CD4-positive, alpha-beta T cell treated with Interleukin-21 for 1 hour (primary cell): ENCODE measurements at places on chromosomes 11 and 22.

- DNase-seq: no peak
Observed at GRCh38 chr11:38153985-38154384, 1555.9 kb upstream of the RAG2 start.

GRCh38 chr22:42069801-42070516, 653 bp downstream of the NAGA start:
- DNase-seq: peak; percentile 20

GRCh38 chr11:46682773-46683752, 17.4 kb downstream of the ARHGAP1 start:
- DNase-seq: no peak

DNA sequence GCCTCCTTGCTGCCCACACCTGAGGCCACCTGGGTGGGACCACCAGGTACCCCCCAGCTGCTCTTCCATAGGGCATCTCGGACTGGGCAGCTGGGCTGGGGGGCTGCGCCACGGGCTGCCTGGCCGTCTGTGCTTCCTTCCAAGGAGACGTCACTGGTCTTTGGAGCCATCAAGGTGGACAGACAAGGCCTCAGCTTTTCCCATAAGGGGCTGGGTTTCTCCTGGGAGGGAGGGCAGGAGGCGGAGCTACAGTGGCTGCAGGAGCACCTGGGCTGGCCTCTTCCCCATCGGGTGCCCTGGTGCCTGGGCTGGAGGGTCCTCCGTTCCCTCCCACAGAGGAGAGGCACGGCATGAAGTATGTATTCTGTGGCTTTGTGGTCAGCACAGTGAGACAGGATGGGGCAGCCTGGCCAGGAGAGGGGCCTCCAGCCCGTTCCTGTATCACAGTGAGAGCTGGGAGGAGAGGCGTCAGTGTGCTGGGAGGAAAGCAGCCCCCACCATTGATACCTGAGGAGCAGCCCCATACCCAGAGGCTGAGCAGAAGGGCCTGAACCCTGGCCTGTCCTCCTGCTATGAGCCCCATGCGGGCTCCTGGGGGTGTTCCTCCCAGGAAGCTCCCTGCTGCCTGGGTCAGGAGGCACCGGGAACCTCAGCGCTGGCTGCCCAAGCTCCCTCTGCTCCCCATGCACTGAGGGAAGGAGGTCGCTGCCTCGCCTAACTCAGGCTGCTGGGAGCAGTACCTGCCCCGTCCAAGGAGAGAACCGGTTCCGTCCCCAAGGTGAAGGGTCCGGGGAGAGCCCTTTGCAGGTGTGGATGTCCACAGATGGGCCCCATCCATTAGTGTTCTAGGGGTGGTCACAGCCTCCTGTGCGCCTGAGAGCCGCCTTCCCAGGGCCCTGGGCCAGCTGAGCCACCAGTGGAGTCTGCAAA, 1075.0 kb downstream of the BRD1 start:
- no peak for DNase-seq

GRCh38 chr11:57273448-57274058, 36.5 kb upstream of the APLNR start:
- no peak for DNase-seq

DNA sequence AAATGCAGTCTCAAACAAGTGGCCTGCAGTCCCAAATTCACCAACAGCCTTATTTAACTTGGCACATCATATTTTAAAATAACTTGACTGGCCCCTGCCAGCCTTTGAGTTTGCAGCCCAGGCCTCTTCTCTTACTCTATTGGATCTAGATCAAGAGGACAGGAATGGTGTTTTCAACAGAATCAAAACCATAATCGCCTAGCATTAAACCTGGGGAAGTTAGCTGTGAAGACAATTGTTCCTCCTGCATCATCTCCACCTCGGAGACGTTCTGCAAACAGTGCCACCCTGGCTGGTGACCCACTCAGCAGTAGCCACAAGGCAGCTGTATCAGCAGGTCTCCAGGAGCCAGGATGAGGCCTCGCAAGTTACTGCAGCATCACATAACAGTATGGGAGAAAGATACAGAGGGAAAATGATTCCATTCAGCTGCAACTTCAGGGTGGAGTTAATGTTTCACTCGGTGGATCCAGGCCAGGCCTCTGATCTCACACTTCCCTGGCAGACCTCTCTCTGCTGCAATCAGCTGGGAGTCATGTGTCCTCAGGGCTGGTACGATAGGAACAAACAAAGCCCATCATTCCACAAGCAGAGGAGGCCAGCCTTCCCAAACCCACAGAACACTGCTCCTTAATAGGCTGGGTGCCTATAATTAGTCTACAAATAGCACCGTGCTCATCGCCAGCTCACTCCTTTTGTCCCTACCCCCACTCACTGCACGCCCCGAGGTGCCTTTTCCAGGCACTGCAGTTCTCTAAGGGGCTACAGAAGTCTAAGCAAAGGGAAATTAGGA, 18.6 kb upstream of the SCN2B start:
- DNase-seq: no peak

DNA sequence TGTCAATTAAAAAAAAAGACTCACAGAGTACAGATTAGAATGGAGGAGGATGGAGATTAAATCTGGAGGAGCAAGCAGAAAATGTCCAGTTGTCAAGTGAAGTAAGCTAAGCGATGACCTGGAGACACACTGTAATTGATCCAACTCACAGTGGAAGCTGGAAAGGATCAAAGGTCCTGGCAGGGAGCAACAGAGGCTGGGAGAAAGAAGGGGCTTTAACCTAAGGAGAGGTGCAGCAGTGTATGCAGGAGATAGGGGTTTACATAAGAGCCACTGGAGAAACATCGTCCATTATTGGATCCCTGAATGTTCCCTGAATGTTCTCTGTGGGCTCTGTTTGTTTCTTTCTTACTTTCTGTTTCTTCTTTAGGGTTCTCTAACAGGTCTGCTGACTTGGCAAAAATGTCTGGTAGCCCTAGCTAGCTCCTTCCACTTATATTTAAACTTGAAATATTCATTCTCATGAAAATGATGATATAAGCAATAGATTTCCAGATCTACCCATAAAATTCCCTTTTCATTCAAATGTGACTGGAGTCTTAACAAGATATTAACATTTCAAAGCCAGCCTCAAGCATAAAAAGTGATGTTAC, 30.1 kb upstream of the CAT start:
- no peak for DNase-seq

- DNase-seq: no peak
Observed at GRCh38 chr11:65370659-65371049, 11.8 kb downstream of the SLC25A45 start.

GRCh38 chr11:125952973-125953372, 7.1 kb downstream of the VSIG10L2 start:
- no peak for DNase-seq

- DNase-seq: no peak
Observed at GRCh38 chr11:73804712-73805111, 17.0 kb downstream of the MRPL48 start.

DNA sequence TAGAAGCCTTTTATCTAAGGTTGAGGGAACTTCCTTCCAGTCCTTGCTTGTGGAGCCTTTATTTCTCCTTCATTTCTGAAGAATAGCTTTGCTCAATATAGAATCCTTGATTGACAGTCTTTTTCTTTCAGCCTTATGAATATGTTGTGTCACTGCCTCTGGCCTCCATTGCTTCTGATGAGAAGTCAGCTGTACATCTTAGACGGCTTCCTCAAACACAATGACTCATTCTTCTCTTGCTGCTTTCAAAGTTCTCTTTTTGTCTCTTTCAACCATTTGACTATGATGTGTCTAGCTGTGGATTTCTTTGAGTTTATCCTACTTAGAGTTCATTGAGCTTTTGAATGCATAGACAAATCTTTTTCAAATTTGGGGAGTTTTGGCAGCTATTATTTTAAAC, 893.2 kb downstream of the BRD1 start:
- DNase-seq: no peak

GRCh38 chr11:116563028-116563711, 209.6 kb downstream of the BUD13 start:
- DNase-seq: no peak

DNA sequence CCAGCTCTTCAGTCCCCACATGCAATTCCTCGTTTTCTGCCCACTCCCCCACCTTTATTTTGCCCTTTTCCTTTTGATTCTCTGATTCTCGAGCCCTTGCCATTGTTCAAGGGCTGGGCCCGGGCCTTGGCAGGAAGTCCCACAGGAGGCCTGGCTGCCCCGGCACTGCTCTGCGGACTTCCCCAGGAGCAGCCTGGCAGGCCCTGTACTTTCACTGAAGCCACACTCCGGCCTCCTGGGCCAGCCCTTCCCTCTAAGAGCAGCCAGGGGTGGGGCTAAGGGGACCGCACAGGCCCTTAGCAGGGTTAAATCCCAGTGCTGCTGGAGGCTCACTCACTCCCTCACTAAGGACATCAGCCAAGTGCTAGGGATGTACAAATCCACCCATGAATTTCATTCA, 4.1 kb downstream of the LRRC32 start:
- DNase-seq: no peak

DNA sequence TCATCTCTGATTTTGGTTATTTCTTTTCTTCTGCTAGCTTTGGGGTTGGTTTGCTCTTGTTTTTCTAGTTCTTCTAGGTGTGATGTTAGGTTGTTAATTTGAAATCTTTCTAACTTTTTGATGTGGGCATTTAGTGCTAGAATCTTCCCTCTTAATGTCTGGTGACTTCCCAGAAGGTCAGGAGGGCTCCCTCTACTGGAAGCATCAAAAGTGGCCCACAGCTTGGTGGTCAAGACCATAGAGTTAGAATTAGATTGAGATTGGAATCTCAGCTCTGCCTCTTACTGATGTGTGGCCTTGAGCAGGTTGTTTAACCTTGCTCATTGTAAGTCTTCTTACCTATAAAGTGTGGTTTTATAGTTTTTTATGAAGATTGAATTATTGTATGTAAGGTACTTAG, 99.3 kb downstream of the FDX1 start:
- DNase-seq: peak; percentile 13

DNA sequence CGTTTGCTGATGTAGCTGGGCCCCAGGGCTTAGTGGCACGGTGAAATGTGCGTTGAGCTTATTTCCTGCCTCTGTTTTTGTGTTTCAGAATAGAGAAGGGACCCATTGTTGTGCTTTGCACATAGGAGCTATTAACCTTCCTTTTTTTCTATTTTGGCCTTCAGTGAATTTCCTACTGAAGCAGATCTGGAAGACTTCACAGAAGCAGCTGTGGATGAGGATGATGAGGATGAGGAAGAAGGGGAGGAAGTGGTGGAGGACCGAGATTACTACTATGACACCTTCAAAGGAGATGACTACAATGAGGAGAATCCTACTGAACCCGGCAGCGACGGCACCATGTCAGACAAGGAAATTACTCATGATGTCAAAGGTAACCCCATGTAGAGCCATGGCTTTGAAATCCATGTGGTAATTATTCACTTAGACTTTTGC, 37.4 kb upstream of the ST14 start:
- DNase-seq: no peak

DNA sequence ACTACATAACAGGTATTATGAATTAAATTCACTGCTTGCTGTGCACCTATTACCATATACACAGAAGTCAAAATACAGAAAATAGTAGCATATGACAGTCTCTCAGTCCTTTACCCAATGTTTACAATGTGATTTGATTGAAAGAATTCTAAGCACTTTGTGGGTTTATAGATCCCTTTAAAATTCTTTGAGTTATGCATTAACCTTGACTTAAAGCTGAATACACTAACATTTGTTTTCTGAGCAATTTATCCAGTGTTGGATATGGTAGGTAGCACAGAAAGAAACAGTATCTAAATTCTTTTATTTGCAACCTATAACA, 230.8 kb upstream of the DDI1 start:
- no peak for DNase-seq

GRCh38 chr22:43520632-43521039, 108.8 kb downstream of the MPPED1 start:
- no peak for DNase-seq

GRCh38 chr11:26749927-26750326, 28.1 kb upstream of the SLC5A12 start:
- no peak for DNase-seq

- DNase-seq: no peak
Observed at GRCh38 chr11:57175478-57175877, 6.3 kb upstream of the LRRC55 start.

DNA sequence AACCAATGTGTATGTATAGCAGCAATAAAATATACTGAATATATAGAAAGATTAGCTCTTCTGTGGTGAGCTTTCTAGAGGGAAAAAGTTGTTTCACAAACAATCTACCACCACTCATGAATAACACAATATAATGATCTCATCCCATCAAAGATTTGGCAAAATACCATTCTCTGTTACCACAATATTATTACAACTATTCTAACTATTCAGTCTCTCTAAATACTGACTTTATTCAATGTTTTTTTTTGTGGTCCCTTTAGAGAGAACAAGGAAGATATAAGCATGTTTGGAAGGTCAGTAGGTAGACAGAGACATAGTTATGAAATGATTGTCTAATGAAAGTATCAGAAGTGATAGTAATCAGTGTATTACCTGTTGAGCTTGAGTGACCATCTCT, 7.8 kb downstream of the CCDC90B start:
- DNase-seq: no peak

GRCh38 chr11:30543066-30543465, 43.1 kb downstream of the MPPED2 start:
- DNase-seq: no peak

DNA sequence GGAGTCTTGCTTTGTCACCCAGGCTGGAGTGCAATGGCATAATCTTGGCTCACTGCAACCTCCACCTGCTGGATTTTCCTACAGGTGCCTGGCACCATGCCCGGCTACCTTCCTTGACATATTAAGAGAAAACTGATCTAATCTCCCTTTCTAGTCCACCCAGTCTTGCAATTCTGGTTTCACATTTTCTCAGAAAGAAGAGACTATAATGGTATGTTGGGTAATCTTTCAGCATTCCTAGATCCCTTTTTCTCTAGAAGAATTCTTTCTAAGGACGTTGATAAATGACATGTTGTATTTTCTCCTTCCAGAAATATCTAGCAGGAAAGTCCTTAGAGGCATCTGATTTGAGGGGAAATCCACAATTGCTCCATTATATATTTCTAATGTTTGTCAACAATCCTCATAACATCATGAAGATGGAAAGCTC, 10.4 kb upstream of the HSPA8 start:
- DNase-seq: no peak
